ENCODE measurements at places on chromosomes 3 and 15.

GRCh38 chr3:5017925-5018531 is 38.8 kb downstream of the BHLHE40 start:
- peak; percentile 67 for DNase-seq

DNA sequence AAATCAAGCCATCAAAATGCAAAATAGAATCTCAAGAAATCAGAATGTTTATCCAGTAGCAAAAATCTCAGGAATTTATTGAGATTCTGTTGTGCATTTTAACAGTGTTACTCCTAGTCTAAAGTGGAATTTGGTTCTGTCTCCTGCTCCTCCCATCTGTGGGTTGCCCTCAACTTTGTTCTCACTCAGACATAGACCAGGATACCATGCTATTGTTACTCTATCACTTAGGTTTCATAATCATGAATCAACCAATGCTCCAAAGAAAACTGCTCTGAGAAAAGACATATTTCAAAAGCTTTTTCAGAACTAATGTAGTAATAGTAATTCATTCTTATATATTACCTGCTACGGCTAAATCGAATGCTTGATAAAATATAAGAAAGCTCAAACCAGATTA is 274.7 kb downstream of the RBMS3 start:
- peak; percentile 47 for DNase-seq

DNA sequence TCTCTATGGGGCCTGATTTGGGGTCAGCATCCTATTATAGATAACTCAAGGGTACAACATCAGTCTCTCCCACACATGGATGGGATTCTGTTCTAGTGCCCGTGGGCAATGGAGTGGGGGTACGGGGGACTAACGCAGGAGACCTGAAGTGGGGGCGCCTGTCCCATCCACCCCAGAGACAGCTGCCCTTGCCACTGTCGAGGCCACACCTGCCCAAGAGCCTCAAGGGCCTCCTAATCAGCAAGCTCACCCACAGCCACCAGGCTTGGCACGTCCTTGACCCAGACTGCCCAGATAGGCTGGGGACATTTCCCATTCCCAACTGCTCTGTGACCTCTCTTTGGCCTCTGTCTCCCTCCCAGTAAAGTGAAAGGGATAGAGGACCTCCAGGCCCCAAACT is 8.5 kb upstream of the ISLR2 start:
- DNase-seq = no peak

DNA sequence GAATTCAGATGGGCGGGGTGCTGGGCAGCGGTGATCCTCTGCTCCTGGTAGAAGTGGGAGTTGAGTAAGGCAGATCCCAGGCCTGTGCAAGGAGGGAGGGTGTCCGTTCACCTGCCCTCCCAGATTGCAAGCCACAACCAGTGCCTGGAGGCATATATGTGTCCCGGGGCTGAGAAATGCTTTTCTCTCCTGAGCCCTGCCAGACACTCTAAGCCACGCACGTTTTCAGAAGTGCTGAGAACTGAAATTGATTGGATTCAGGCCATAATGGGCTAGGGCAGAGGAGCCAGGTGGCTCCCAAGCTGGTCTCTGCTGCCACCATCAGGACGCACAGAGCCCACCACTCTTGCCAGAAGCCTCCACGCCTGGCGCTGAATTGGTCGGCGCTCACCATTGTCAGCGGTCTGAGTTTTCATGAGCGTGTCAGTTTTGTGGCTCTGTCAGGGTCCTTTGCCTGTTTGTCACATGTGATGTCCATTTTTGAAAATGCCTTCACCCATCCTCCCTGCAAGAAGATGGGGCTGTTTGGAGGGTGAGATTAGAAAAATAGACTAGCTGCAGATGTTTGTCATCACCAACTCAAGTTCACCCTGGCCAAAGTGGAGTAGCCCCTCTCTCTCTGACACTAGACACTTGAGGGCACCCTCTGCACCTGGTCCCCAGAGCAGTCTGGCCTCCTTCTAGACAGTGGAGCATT is 15.4 kb upstream of the BFSP2 start:
- peak; percentile 41 for DNase-seq

GRCh38 chr3:107487490-107487889 is 35.3 kb upstream of the BBX start:
- no peak for DNase-seq

GRCh38 chr3:58464866-58465265 is 27.0 kb upstream of the KCTD6 start:
- no peak for DNase-seq

DNA sequence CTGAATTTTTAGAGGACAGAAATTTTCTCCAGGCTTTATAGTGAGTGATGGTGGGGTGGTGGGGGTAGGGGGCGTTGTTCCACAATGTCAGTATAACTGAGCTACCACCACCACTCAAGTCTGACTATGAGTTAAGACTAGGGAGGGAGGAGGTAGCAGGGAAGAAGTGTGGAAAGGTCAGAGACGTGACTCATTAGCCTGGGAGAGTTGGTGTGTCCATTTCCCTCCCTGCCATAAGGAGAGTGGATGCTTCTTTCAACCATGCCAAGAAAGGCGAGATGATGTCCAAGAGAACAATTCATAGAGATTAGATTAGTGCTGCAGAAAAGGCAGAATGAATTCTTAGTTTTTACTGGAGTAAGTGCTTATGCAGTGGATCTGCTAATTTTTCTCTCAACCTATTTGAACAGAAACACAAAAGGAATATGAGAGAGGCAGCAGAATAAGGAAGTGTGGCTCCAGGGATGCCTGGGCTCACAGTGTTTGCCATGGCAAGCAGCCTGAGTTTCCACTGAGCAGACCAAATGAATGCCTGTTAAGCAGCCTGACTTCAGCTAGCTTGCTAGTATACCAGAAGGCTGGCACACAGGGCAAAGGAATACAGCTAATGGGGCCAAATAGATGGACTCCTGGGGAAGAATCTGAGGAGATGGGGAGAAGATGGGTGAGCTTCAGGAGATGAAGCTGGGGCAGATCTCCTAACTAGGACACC is 708.9 kb downstream of the NTRK3 start:
- DNase-seq = no peak

DNA sequence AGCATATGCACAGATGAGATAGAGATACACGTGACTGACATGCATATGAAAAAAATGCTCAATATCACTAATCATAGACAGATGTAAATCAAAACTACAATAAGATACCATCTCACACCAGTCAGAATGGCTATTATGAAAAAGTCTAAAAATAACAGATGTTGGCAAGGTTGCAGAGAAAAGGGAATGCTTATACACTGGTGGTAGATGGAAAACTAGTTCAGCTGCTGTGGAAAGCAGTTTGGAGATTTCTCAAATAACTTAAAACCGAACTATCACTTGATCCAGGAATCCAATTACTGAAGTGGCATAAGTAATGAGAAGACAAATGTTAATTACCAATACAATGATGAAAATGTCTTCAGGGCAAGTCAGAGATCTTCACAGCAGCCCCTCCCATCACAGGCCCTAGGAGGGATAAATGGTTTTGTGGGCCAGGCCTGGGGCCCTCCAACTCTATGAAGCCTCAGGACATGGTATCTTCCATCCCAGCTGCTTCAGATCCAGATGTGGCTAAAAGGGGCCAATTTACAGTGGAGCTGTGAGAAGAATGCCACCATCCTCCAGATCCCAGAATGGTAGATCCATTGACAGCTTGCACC is 71.4 kb upstream of the PLSCR4 start:
- no peak for DNase-seq

GRCh38 chr3:89612027-89612426 is 504.6 kb downstream of the EPHA3 start:
- DNase-seq = no peak

DNA sequence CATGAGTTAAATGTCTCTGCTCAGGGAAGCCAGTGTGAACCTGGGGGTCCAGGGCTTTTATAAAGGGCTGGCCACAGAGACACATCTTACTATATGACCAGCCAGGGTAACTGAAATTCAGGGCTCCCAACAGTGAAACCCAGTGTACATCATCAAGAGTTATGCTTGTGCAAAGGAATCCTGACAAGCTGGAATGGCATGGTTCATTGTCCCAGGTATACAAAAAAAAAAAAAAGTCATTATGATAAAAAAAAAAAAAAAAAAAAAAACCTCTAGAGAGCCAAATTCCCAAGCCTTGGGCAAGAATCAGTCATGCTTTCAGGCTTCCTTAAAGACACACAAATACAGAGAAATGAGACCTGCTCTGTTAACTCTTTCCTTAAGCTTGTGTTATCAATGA is 452.0 kb downstream of the GABRG3 start:
- no peak for DNase-seq

DNA sequence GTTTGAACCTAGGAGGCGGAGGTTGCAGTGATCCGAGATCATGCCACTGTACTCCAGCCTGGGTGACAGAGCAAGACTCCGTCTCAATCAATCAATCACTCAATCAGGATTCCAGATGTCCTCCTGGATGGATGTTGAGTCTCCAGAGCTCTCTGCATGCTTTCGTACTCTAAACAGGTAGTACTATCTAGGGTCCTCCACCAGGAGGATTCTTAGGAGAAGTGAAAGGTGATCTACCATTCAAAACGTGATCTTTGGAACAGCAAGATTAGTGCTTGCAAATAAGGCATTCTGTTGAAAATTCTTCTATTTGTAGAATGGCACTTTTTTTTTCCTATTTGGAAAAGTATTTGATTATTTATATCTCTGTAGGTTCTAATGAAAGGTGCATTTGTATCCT is 34.3 kb downstream of the CNOT10 start:
- no peak for DNase-seq

GRCh38 chr3:35932995-35933394 is 293.7 kb downstream of the ARPP21 start:
- DNase-seq = no peak

DNA sequence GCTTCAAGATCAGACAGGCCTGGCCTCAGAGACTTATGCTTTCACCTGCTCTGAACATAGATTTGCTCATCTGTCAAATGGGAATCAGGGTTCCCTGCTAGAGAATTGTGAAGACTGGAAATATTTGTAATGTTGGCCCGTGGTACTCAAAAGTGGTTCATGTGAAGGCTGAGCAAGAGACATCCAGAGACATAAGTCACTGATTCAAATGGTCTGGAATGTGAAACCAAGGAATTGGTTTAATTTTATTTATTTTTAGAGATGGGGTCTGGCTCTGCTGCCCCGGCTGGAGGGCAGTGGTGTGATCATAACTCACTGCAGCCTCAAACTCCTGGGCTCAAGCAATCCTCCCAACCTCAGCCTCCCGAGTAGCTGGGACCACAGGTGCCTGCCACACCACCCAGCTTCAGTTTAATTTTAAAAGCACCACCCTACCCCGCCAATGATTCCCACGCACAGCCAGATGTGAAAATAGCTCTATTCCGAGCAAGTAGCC is 60.1 kb downstream of the DAPK2 start:
- no peak for DNase-seq

DNA sequence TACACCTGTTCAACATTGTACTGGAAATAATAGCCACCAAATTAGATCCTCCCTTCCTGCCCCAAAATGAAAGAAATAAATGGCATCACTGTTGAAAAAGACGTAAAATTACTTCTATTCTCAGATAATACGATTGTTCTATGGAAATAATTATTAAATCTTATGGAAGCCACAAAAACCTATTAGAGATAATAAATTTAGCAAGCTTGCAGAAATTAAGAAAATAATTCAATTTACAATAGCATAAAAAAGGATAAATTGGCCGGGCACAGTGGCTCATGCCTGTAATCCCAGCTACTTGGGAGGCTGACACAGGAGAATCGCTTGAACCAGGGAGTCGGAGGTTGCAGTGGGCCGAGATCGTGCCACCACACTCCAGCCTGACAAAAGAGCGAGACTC is 57.8 kb downstream of the PPCDC start:
- DNase-seq = no peak

DNA sequence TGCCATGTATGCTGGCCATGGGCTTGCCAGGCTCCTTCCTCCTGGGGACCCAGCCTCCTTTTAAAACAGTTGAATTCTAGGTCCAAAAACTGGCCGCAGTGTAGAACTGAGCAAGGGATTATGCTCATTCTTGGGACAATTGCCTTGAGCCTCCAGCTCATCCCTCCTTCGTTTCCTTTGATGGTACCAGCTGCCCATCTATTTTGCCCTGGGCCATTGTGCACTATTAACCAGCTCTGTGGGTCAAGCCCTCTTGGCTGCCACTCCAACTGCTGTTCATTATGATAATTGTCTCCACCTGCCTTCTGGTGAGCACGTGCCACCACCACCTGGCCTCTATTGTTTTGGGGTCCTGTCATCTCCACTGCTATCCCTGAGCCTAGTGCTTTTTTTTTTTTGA is 75.8 kb upstream of the SYN2 start:
- DNase-seq = no peak
